ENCODE measurements at places on chromosomes 13 and 19.

- no peak for ATAC-seq
These were observed 942.6 kb upstream of the SPRY2 start for GRCh38 chr13:81283561-81283960.

DNA sequence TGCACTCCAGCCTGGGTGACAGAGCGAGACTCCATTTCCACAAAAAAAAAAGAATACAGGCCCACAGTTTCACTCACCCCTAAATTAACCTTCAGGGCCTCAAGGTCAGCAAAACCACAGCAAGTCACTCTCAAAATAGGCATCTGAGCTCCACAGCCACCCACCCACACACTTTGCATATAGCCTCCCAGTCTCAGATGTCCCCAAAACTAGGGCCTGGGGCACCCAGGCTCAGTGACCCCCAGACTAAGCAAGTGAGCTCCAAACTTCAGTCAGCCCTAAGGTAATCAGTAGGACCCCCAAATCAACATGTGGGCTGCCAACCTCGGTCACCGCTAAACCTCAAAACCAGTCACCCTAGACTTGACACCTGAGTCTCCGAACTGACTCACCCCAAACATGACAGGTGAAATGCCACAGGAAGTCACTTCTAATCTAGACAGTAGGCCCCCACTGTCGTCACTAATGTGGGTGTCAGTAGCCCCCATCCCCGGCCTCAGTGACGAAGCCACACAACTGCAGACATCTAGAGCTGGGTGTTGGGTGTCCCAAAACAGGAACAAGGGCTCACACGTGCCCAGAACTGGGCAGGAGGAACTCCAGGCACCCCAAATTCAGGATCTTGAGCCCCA, 13.9 kb downstream of the RABAC1 start:
- peak; percentile 67 for ATAC-seq

GRCh38 chr19:36103842-36104552, 6.9 kb upstream of the OVOL3 start:
- peak; percentile 42 for ATAC-seq

GRCh38 chr19:35146746-35147459, 3.8 kb downstream of the FXYD7 start:
- ATAC-seq = no peak

DNA sequence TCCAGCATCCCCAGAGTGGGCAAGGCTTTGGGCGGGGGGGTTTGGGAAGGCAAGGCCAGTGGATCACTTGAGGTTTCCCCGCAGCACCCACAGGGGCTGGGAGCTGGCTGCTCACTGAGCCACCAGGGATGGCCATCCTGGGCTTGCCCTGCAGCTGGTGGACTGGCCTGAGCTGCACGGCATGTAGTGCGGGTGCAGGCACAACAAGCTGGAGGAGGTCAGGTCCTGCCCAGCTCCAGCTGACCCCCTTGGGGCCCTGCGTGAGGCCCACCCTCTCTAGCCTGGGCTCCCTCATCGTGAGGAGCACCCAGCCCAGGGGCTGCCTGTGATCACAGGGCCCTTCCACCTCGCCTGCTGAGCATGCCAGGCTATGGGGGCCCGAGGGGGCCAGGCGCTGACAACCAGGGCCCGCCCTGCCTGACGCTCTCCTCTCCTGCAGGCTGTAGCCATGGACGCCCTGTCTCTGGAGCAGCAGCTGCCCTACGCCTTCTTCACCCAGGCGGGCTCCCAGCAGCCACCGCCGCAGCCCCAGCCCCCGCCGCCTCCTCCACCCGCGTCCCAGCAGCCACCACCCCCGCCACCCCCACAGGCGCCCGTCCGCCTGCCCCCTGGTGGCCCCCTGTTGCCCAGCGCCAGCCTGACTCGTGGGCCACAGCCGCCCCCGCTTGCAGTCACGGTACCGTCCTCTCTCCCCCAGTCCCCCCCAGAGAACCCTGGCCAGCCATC, 22.9 kb downstream of the COMP start:
- ATAC-seq = no peak

DNA sequence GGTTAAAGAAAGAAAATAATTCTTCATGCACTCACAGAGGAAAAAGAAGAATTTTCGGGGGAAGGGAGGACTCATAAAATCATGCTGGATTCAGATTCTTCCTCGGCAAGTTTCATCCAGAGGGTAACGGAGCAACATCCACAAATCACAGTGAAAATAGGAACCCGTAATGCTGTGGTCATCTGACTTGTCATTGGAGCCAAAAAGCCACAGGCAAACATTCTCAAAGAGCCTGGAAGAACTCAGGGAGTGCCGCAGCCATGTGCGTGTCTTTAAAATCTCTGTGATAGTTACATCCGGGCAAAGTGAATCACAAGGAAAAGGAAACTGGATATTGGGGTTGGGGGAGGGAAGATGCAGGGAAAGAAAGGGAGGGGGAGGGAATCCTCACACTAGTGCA, 33.0 kb upstream of the VSTM2B start:
- ATAC-seq = no peak

DNA sequence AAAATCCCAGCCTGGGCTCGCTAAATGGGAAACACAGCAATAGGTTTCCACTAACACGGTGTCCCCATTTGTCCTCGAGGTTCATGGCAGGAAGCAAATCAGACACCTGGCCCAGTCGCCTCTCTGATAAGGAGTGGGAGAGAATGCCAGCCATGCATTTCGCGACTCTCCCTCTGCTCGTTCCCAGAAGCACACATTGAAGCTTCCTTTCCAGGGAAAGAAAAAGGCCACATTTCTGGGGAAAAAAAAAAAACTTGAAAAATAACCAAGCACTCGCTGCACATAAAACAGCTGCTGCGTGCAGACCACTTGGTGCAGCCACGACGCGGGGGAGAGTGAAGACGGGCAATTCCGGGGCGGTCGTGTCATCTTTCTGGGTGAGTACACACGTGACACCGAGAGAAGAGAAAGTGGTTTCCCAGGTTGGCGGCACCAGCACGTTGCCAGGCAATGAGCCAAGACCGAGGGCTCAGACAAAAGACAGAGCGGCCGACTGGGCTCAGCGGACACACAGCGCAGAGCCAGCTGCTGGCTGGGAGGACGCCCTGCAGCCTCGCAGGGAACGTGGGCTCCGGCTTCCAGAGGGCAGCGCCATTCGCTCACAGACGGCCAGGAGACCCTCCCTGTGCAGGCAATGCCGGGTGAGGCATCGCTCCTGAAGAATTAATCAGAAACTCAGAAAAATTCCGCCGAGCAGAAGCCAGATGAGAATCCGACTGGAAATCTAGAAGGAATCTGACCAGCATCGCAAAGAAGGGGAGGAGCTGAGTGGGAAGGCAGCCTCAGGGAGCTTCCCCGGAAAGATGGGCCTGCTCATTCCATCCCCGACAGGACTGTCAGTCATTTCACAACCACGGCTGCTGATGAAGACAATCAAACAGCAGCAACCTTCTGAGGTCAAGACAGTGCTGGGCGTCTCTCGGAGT, 83.2 kb upstream of the IRS2 start:
- peak; percentile 36 for ATAC-seq

GRCh38 chr19:56959205-56959604, 118.7 kb upstream of the PEG3 start:
- ATAC-seq = no peak

DNA sequence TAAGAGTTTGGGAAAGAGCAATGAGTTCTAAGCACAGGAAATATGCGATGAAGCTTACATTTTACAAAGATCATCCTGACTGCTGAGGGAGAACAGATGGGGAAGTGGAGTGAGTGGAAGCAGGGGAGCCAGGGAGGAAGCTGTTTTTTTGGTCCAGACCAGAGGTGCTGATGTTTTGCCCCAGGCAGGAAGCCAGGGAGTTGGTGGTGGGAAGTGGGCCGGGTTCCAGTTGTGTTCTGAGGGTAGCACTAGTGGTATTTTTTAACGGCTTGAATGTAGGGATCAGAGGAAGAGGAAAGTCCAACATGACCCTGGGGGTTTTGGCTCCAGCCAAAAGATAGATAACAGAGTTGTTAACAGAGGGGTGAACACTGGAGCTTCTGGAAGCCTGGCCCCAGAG, 20.7 kb upstream of the OLFM4 start:
- no peak for ATAC-seq

- no peak for ATAC-seq
These were observed 471.6 kb downstream of the PCDH20 start for GRCh38 chr13:60944016-60944415.

DNA sequence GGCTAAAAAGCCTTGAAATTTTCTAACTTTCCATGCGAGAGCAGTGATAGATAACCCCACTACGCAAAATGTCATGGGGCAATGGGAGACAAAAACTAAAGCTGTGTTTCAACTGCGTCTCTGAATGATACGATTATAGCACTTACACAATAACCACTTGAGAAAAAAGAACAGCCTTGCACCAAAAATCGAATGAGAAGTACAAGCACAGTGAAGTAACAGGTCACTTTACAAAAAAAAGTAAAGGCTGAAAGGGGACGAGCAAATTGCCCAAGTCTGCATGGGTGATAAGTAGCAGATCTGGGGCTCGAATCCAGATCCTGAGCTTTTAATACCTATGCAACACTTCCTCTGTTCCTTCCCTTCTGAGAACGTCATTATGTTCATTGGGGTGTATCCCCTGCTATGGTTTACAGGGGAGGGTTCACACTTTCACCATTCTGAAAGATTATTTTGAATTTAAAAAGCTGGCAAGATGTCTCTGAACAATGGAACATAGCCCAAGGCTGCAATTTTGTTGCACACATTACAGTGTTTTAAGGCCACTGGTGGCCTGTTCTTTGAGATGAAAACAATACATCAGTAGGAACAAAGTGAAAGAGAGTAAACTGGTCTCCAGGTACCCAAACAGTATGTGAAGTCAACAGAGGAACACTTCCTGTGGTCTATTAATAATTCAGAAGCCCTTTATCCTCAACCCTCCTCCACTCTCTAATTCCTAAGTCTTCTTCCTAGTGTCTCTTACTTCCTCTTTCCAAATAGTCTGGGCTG, 3.2 kb downstream of the CPB2 start:
- ATAC-seq = no peak

DNA sequence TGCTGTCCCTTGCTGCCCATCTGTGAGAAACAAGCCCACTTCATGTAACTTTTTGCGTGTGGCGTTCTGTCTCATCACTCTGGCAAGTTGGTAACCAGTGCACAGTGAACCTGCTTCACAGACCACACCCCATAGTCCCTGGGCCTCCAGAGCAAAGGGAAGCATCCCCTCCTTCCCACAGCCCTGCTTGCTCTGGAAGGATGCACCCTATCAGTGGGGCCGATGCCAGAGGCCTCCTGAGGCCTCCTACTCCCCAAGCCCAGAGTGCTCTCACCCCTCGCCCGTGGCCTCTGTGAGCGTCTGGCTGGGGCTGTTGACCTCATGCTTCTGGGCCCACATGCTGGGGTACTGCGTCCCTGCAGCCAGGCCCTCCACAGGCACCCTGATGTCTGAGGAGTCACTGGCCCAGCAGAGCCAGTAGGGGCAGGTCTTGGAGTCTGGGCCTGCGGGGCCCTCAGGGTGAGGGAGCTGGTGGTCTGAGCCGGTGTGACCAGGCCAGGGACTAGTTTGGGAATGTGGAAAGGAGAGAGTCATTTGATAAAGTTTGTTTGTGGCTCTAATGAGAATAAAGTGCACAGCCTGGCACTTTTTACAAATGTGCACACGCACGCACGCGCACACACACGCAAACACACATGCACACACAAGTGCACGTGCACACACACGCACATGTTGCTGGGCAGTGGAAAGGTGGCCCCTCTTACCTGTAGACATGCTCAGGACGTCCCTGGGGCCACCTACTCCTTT, 5.1 kb downstream of the TMEM86B start:
- ATAC-seq = peak; percentile 9

DNA sequence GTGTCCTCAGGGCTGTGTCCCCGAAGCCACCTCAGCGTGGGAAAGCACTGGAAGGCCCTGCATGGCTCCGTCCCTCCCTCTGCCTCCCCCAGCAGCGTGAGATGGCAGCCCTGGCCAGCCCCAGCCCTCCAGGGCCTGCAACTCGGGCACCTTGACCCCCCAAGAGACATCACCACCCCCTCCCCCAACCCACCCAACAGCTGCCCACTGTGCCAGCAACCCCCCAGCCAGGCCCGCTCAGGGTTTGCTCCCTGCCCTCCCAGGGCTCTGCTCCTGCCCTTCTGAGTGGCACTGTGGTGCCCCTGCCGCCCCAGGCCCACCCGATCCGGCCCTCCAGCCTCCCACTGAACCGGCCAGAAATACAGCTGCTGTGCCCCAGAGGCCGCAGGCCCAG, 1.5 kb upstream of the ASPDH start:
- ATAC-seq = no peak

- peak; percentile 12 for ATAC-seq
These were observed 50.9 kb upstream of the C13orf46 start for GRCh38 chr13:114024603-114025404.

GRCh38 chr19:51131780-51132680, 7.3 kb downstream of the SIGLEC9 start:
- peak; percentile 28 for ATAC-seq

- ATAC-seq = no peak
These were observed 71.5 kb upstream of the ARHGEF7 start for GRCh38 chr13:111043575-111043982.

All from esophagus mucosa (tissue), 1 donor.